ENCODE measurements at places on chromosomes 5 and 9. TPM values are rescaled to one million over a fixed set of nuclear protein-coding genes. Genes with fewer than 3 reads are reported as not detected.

- DNase-seq, result no peak
Observed at GRCh38 chr9:83662933-83663332, 40.0 kb downstream of the IDNK start.

PTGES gene
- 1.3 TPM for total RNA-seq

DNA sequence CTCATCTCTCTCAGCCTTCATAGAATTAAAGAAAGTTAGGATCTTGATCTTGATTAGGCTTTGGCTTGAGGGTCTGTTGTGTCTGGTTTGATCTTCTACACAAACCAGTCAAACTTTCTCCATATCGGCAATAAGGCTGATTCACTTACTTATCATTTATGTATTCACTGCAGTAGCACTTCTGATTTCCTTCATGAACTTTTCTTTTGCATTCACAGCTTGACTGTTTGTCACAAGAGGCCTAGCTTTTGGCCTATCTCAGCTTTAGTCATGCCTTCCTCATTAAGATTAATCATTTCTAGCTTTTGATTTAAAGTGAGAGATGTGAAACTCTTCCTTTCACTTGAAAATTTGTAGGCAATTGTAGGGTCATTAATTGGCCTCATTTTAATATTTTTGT, 62.8 kb downstream of the SH3RF2 start:
- DNase-seq, result no peak

DNA sequence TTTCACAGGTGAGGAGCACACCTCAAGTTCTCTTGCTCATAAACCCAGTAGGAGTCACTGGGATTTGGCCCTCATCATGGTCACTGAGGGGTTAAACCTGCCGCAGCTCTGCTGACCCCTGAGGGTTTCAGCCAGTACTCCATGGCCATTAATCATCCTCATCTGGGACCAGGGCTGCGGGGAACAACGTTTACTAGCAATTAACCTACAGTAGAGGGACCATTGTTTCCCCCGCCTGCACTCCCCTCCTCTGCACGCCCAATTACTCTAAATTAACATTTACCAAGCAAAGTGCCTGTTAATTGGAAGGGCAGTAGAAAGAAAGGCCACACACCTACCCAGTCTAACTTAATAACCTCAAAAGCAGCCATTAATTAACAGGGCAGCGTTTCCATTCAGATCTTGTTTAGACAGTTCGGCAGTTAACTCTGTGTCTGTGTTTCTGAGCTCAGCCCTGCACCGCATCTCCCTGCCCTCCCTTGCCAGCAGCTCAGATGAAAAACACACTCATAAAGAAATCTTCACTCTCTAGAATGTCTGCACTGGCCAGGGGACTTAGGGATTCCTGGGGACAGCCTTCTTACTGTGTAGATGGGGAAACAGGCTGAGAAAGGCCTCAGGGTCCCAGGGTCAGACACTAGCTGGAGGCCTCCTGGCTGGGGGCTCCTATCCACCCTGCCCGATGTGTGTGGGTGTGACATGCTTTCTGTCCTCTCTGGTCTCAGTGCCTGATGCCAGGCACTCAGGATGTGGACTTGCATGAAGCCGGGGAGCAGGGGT, 51.6 kb downstream of the ALG2 start:
- DNase-seq, result no peak

- DNase-seq, result no peak
Observed at GRCh38 chr5:74870299-74871067, 4.3 kb upstream of the FAM169A start.

DNA sequence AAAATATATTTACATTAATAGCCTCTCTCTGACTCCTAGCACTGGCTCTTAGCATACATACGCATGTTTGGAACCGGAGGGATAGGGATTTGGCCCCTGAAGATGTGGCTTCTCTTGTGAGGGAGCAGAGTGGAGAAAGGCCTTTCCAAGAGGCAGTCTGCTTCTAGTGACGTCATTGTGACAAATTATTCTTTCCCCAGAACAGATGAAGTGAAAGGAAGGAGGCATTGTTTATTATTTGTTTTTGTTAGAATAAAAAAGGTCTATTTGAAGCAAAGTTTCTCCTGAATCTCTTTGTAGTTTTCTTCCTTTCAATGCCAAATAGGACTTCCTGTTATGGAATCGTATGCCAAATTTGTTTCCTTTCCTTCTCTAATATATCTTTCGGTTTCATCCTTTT, 361.6 kb downstream of the ICE1 start:
- no peak for DNase-seq

DNA sequence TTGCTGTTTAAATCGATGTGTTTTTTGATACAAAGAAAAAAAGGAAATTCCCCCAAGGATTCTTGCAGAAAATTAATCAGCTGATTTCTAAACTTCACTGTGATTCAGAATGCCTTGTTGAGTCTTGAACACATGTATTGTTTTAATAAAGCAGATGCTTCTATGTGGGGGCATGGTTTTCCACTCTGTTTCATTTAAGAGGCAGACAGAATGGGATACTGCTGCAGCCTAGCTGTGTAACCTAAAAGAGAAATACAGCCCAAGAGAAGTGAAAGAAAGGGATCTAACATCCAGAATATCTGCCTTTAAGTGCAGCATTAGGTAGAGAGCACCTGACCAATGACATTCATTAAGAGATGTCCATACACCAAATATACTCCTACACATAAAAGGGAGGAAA, 365.1 kb upstream of the CCNH start:
- DNase-seq, result no peak

- no peak for DNase-seq
Observed at GRCh38 chr5:146647656-146648199, 131.7 kb upstream of the GPR151 start.

SLC23A1 gene
- 5.5 TPM for total RNA-seq

CMYA5 gene
- 19.7 TPM for total RNA-seq

ACTL7A gene
- not detected for total RNA-seq

CORO2A gene
- 4.6 TPM for total RNA-seq

NSG2 gene
- total RNA-seq, result not detected

DNA sequence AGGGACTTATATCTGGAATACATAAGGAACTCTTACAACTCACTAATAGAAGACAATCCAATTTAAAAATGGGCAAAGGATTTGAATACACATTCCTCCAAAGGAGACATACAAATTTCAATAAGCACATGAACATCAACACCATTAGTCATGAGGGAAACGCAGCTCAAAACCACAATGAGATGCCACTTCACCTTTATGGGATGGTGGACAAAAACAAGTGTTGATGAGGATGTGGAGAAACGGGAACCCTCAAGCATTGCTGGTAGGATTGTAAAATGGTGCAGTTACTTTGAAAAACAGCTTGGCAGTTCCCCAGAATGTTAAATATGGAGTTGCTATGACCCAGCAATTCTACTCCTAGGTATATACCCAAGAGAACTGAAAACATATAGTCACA, 72.7 kb upstream of the IER5L start:
- DNase-seq, result no peak

- DNase-seq, result no peak
Observed at GRCh38 chr5:321726-322251, 275 bp downstream of the AHRR start.
